ENCODE measurements at places on chromosomes 11 and 22.
A peak's percentile ranks its signal among the peaks of the same experiment; 100 is the strongest.

- no peak for DNase-seq
Measured at GRCh38 chr11:109512680-109513079, 90.7 kb downstream of the C11orf87 start.

DNA sequence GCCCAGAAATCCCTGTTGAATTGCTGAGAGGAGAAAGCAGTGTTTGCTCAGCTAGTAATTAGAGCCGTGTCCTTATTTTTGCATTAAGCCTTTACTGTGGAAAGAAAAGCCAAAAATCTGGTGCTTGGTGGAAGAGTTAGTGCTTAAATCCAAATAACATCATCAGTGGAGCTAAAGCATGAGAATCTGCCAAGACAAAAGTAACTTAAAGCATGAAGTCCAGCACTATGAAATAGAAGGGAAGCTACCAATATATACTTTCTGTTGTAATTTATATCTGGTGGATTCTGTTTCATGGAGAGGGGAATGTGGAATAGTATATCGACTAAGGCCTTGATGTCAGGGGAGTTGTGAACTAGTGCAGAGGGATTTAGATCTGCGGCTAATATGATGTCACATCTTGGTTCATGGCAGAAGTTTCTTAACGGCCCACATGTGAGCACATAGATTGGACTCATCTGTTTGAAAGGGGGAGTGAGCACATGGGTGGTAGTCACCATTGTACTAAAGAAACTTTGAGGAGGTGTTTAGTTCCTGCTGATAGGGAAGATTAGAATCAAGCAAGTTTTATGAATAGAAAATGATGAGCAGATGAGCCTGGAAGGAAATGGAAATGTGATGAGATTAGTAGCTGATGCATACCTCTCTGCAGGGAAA lies 224.4 kb upstream of the MTNR1B start:
- no peak for DNase-seq

DNA sequence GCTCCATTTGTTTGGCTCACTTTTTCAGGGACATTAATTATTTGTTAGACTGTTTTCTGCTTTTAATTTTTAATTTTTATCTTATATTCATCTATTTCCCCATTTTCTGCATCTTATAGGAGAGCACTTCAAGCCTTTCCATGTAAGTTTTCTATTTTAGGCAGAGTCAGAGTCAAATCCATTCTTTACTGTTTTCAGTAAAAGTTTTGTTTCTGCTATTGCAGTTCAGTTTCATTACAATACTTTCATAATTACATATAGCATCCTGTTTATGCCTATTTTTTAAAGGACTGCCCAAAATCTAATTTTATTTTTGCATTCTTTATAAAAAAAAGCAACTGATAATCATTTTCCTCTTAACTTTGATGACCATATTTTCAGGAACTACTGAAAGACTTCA lies 3.8 kb upstream of the OR10A5 start:
- no peak for DNase-seq

DNA sequence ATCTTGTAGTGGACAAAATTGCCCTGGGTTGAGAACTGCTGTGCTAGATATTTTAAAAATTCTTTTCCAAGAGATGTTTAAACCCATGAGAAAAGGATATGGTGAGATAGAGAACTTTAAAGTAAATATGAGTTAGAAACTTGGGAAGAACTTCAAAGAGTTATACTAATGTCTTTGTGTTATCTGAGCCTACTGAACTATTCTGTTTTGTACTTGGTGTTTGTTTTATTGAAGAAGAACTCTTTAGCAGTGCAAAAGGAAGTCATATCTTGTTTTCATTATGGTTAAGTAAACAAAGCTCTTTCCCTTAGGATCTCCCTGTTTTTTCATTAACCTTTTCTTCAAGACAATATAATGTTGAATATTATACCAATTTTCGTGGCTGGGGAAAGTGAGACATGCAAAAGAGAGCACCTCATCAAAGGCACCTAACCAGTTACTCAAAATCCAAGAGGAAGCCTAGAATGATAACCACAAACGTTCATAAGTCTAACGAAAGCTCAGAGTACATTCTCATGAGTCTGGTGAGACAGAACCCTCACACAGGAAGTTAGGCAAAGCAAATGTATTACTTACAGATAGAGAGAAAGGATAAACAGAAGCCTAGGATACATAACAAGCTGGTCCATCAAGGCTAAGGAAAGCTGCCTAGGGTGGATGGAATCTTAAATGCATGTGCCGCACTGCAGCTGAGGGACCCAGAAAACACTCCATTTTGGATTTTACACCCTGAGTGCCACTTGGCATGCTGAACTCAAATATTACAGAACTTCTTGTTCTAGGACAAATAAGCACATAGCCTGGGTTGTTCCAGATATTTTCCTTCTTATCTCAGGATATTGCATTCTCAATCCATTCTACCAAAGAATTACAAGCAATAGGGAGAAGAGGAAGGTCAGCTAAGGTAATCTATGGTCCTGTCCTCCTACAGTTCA lies 112.5 kb upstream of the ANO3 start:
- DNase-seq: no peak

- DNase-seq: no peak
Measured at GRCh38 chr22:37449331-37450001, 22.2 kb upstream of the ELFN2 start.

DNA sequence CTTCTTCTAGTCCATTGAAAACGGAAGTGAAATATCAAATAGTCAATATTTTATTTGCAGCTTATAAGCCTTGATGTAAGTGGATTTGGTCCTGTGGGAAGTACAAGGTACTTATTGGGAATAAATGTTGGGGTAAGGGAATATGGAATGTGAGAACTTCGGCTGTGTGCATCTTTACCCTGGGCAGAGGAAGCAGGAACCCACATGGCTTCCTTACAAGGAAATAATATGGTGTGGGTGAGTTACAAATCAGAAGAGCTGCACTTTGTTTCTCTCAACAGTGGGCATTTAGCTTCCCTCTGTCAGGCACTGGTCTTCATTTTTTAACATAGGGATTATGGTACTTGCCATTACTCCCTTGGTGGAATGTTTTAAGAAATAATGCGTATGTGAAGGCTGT lies 77.9 kb downstream of the SCN3B start:
- DNase-seq: no peak

DNA sequence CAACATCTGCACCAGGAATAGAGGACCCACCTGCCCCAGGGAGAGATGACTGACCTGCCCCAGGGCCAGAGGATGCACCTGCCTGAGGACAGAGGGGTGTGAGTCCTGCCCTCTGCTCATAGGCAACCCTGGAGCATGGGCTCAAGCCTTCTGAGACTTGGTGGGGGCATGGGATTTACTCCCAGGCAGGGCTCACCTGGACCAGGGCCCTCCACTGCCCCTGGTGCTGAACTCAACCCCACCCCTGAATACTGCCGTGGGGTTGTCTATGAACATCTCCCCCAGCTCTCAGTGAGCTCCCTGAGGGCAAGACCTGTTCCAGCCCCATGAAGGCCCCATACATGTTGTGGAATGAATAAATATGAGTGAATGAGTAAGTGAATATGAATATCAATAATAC lies 33.8 kb upstream of the MUC5AC start:
- no peak for DNase-seq

DNA sequence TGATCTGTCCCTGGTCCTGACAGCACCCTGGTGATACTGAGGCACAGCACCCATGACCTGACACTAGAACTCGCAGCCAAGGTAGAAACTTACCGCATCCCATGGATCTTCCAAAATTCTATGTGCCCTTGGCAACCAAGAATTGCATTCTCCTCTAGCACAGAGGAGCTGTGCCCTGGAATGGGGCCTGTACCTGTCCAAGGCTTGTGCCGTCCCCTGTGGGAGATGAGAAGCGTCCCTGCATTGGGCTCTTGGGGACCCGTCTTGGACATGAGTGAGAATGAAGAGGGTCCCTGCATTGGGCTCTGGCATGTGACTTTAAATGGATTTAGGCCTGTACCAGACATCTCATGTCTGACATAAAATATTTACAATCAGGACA lies 67.1 kb downstream of the GGTLC2 start:
- DNase-seq: peak; percentile 40

DNA sequence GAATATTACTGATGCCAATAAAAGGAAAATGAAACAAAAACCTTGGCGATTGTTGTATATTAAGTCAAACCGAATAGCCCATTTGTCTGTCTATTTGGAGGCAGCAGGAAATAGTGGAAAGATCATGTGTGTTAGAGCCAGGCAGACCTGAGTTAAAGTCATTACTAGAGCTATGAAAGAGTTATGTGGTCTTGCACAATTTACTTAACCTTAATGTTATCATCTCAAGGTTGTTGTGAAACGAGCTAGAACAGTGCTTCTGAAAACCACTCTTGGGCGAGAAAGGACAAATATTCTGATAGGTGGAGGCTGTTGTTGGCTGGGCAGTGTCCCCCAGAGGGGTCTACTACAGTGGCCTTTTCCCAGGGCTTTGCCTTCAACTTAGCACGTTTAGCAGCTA lies 60.0 kb upstream of the NUP160 start:
- DNase-seq: no peak

DNA sequence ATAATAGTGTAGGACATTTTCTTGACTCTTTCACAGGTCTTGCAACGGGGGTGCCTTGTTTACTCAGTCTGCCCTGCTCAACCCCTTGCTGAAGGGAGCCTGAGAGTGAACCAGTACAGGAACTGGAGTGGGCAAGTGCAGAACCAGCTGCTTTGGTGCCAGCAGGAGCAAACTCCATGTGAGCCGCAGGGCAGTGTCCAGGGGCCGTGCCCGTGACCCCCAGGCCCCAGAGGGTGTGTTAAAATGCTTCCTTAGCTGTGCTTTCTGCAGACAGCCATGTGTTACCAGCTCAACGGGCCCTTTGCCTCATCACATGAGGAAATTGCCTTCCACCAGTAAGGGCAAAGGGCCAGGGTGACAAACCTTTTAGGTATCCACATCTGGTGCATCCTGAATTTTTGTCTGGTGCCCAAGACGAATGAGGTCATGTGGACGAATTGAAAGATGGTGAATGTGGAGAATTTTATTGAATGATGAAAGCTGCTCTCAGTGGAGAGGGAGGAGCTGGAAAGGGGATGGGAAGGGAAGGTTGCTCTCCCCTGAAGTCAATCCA lies 53.6 kb upstream of the OR5D13 start:
- DNase-seq: no peak

DNA sequence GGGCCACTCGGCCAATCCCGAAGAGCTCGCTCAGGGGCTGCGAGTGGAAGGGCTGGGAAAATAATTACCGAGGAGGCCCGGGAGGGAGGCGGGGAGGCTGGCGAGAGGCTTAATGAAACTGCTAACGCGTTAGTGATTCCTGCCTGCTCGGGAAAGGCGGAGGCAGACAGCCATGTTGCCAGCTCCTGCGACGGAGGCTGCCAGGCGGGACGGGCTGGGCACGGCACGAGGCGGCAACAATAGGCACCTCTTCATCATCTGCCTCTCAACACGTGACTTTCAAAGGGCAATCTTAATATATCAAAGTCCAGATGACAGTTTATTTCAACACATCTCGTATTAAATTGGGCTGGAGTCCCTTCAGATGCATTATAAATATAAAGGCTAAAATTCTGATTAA lies 68.0 kb upstream of the TCF20 start:
- DNase-seq: no peak

- DNase-seq: no peak
Measured at GRCh38 chr11:93169950-93170561, 27.7 kb downstream of the SLC36A4 start.

DNA sequence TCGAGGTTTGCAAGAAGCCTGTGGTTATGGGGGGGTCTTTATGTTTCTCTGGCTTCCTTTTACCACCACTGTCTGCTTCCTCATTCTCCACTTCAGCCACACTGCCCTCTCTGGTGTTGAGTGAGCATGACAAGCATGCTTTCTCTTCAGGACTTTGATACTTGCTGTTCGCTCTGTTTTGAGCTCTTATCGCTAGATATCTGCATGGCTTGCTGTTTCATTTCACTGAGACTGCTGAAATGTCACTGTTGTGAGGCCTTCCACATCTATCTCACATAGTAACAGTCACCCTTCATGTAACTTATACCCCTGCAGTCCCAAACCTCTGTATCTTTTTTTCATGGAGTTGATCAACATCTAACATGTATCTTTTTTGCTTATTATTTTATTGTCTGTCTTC lies 59.8 kb downstream of the TMEM135 start:
- peak; percentile 62 for DNase-seq

DNA sequence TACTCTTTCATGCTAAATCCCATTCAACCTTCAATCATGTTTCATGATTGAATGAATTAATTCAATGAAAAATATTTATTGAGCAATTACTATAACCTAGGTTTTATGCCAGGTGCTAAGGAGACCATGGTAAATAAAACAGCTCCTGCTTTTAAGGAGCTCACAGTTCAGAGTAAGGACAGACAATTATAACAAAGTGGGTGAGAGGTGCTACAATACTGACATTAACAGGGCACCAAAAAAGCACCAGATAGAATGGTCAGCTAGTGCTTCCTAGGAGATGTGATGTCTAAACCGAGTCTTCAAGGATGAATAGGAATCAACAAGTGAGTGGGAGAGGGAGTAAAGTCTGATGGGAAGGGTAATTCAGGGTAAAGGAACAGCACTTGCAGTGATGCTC lies 366.7 kb downstream of the SOX6 start:
- no peak for DNase-seq

DNA sequence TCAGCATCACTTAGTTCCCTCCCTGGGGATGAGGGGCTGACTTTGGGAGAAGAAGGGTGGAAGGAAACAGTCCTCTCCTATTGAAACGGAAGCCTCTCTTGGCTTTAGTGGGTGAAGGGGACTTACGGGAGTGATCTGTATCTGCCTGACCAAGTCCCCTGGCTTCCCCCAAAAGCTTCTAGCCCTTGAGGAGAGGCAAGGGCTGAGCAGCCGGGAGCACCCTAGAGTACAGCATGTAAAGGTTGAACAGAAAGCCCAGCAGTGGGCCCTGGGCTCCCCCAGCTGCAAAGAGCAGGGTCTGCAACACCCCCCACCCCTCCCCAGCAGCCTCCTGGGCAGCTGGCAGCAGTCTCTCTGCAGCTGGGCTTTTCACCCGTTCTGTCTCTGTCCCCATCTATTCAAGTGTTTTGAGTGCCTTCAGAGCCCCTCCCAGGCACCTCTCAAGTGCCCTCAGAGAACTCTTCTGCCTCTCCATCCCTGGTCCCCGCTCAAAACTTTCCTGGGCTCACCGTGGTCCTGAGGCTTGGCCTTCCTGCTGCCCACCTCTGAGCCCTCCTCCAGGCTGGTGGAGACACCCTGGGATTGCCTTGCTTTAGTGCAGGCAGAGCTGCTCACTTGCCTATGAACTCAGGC lies 2.7 kb downstream of the CAPN5 start:
- no peak for DNase-seq

DNA sequence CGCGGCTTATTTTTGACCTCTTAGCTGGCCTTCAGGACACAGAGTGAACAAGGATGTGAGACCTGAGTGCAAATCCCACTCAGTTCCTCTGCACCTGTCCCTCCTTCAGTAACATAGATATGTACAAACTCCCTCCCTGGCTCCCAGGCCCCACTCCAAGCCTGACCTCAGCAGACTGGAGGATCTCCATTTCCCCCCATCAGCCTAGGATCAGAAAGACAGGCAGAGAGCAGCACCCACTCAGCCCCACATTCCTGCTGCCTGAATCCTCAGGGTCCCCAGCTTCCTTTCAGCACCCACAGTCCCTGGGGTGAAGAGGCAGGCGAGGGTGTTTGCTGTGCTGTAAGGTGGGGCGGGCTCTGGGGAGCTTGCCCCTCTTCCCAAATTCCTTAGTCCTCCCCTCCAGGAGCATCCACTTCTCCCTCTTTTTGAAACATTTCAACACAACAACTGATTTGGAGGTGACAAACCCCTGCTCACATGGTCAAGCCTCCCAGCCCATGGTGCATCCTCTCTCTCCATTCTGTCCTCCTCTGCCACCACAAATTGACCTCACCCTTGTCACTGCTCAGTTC lies 151.1 kb downstream of the FEZ1 start:
- DNase-seq: no peak

All from activated CD8-positive, alpha-beta memory T cell treated with anti-CD3 and anti-CD28 coated beads for 24 hours (primary cell).